AG20443 (cell line): ENCODE measurements at places on chromosomes 6 and 20.

DNA sequence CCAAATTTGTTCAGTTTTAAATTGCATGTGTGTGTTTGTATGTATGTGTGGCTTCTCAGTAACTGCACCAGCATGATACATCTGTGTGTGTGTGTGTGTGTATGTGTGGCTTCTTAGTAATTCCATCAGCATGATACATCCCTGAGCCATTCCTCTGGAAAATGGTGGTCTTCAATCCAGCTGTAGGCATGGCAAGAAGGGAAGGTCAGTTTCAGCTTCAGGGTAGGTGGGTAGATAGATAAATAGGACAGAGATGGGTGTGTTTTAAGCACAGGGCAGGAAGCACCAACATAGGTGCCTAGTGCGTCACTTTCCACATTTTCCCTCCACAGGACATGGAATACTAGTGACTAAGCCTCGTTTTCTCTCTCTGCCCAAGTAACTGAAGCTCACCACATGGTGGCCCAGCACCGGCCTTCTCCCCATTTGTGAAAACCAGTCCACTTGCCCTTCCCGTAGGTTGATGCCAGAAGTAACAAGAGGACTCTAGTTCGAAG lies 82.9 kb downstream of the RPP40 start:
- no peak for DNase-seq

DNA sequence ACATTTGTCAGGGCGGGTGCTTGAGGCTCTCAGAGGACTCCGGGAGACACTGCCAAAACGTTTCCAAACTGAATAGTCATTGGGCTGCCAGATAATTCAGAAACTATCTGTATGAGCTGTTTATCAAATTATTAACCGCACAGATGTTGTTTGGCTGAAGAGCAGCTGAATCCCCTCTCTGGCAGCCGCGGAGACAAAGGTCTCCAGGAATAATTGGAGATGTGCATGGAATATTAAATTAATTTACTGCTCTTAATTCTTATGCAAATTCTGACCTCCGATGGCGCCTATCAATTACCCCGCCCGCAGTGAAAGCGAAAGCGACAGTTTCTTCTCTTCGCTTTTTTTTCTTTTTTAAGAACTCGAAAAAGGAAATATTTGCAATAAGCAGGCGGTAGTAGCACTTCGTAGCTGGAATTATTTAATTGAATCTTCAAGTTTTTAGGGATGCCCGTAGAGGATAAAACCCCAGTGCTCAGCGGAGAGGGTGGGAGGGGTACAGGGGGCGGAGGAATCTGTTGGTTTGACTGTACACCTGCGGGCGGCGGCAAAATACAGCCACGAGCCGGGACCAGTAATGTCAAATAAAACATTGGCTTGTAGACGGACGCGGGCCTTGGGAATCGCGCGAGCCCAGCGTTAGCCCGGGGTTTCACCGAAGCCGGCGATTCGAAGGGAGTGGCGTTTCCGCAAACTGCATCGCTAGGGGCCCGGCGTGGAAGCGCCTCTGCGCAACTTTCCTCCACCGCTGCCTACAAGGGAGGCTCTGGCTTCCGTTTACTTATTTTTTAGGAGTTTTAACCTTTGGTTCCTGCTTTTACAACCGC lies 6.2 kb downstream of the LINC00237 start:
- DNase-seq = peak; percentile 58

DNA sequence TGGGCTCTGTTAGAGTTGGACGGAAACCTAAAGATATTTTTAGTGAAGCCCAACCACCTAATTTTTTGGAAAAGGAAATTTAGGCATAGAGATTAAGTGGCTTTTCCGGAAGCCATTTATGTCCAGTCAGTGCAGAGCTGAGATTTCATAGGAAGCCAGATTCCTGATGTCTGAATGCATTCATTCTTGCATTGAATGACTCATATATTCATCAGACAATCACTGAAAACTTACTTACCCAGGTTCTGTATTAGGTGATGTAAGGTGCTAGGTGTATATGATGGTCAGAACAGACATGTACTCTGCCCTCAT lies 4.1 kb downstream of the SH3BGRL2 start:
- no peak for DNase-seq

DNA sequence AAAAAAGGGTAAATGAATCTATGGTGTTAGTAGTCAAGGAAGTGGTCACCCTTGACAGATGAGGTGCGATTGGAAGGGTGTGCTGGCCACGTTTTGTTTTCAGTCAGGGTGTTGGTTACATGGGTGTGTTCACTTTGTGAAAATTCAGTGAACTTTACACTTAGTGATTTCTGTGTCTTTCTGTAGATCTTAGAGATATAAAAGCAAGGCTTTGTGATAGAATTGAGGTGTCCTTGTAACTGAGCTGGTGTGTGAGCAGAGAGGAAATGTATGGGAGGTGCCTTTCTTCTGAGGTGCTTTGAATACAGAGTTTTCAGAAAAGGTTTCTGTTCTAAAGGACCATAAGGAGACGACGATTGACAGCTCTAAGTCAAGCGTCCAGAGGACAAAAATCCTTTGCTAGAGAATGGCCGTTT lies 90.5 kb downstream of the SAMD3 start:
- no peak for DNase-seq

DNA sequence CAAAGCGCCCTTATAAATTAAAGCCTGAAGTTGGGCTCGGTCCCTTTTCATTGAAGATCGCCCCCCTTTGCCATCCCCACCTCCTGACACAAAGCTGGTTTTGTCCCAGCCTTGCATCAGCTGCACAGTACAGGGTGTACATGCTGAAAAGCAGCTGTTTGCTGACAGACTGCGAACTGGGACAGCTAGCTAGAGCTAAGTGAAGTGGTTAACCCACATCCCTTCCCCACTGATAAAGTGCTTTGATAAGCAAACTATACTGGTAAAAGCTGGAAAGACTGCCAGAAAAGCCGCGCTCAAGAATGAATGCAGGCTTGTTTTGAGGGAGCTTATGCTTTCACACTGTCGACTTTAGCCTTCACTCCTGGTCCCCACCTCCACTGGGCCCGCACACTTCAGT lies 207.3 kb downstream of the GMDS start:
- no peak for DNase-seq
